ENCODE measurements at places on chromosomes 2 and 18.

GRCh38 chr2:84451579-84451978 lies 7.5 kb downstream of the SUCLG1 start:
- no peak for DNase-seq

DNA sequence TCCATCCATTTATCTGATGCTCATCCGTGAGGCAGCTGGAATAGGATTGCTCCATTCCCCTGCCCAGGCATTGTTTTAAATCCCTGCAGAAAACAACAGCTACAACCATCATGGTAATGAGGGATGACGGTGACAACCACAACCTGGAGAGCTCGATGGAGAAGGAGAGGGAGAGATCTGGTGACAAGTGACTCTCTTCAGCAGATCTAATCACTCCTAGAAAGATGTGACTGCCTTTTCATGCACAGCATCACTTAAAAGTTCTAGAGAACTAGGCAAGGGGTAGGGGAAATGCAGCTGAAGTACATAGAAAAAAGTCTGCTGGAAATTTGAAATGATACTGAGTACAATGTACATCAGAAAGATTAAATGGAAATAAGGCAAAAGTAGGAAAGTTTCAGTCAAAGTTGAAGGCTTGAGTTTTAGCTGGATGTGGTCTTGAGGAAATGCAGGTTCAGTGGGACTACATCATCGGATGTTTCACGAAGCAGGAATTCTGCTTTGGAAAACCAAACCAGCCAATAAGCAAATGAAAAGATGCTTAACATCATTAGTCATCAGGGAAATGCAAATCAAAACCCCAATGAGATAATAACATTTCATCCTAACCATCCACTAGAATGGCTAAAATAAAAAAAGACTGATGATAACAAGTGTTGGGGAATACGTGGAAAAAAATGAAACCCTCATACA lies 6.8 kb upstream of the ARHGAP25 start:
- no peak for DNase-seq

GRCh38 chr18:49019446-49020045 lies 68.8 kb upstream of the SMAD7 start:
- no peak for DNase-seq

DNA sequence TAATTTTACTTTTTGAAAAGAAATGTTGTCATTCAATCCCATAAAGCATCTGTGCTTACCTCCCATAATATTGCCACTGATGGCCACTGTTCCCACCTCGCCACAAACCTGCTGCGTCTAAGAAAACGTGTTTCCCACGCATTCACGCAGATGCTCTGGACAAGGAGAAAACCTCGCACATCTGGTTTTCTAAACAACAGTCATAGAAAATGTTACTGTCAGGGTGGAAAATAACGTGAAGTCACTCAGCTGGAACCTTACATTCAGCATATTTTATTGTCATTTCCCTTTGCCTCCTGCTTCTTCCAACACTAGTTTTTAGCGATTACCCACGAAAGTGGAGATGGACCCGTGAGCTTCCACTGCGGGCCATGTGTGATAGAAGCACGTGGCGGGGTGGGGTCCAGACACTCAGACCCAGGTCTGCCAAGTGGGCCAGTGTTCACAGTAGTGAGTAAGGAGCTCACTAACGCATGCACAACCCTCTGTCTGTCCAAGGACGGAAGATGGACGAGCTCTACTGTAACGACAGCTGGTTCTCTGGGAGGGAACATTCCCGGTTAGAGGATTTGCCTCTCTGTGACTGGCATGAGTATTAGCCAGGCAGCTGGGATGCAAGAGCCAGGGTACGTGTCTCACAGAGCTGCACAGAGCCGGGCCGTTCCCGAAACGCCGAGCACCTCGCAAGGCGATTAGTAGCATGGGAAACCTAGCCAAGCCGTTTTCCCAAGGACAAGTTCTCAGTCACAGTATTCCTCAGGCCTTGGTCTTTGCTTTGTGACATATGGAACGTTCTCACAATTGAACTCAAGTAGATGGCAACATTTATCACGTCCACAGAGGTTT lies 94.5 kb downstream of the MTCL1 start:
- DNase-seq, result no peak

DNA sequence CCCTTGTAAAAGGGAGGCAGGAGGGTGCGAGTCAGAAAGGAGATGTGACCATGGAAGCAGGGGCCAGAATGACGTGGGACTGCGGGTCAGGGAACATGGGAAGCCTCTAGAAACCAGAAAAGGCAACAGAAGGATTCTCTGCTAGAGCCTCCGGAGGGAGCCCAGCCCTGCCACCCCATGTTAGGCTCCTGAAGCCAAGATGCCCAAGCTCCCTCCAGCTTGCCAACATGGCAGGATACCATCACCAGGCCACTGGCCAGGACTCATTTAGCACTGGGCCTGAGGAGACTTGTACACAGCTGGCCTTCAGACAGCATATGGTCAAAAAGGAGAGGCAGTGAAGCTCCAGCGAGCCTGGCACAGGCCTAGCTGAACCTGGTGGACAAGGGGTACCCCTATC lies 5.6 kb downstream of the TMEM247 start:
- no peak for DNase-seq

- no peak for DNase-seq
Observed at GRCh38 chr2:169641464-169641863, 52.7 kb downstream of the CFAP210 start.

GRCh38 chr2:30482011-30482410 lies 35.0 kb downstream of the LCLAT1 start:
- no peak for DNase-seq

Measured in T-cell (primary cell).